ENCODE measurements at places on chromosomes 16 and 17. TPM values are rescaled to one million over a fixed set of nuclear protein-coding genes. Genes with fewer than 3 reads are reported as not detected.

The SMURF2 gene
- total RNA-seq = 404 TPM

The FBXW10 gene
- under 0.01 TPM for total RNA-seq

The MT1F gene
- not detected for total RNA-seq

The BAIAP3 gene
- 0.89 TPM for total RNA-seq

The TP53TG3 gene
- not detected for total RNA-seq

The SLC5A11 gene
- not detected for total RNA-seq
